Mucosa of gallbladder (tissue), 1 donor: ENCODE measurements at places on chromosomes 2 and 18. TPM values are rescaled to one million over a fixed set of nuclear protein-coding genes. Genes with fewer than 3 reads are reported as not detected.

Gene RIT2
- total RNA-seq: not detected

Gene SKA1
- total RNA-seq: 0.55 TPM

Gene BCL2
- total RNA-seq: 18.5 TPM

Gene ESPNL
- 0.49 TPM for total RNA-seq

Gene MROH2A
- 1.2 TPM for total RNA-seq

Gene TGFA
- total RNA-seq: 51.0 TPM

Gene TXNDC2
- total RNA-seq: not detected

Gene MEP1B
- total RNA-seq: 0.78 TPM

Gene SNORC
- total RNA-seq: 7.7 TPM

Gene TNFAIP6
- total RNA-seq: 1.4 TPM

Gene COL4A4
- total RNA-seq: 30.4 TPM

Gene ERFE
- total RNA-seq: 0.35 TPM

Gene ATP6V1C2
- total RNA-seq: 0.26 TPM

- no peak for DNase-seq
These were observed 262.1 kb downstream of the LPIN1 start for GRCh38 chr2:12008425-12009061.

DNA sequence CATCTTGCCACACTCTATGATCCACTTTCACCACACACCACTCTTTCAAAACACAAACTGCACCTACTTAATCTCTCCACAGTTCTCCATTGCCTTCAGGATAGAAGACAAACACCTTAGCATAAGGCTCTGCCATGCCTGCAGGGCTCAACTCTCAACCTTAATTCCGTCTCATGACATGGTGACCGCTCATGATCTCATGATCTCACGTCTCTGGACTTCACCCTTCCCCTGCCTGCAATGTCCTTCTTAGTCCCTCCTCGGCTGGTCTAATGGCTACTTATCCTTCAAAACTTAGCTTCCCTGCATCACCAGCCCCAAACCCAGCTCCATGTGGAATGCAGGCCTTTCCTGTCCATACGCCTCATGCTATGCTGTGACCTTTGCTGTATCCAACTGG, 85.3 kb downstream of the ACVR1 start:
- DNase-seq: no peak

DNA sequence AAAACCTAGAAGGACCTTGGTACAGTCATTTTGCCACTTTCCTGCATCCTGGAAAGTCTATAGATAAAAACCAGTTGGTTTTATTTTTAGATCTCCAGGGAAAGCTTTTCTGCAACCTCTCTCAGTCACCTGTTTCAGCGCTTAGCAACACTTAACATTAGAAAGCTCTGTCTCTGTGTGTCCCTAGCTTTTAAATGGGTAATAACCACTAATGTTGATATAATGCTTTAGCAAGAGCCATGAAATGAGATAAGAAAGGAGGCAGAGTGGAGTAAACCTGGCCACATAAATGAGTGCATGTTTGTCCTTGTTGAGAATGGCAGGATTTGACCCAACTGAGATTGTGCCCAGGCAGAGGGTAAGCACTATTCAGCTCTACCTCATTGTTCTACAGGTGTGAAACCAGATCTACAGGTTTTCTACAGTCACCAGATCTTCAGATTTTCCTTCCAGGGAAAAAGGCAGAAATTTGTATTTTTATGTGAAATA, 44.8 kb downstream of the MARCHF4 start:
- no peak for DNase-seq

DNA sequence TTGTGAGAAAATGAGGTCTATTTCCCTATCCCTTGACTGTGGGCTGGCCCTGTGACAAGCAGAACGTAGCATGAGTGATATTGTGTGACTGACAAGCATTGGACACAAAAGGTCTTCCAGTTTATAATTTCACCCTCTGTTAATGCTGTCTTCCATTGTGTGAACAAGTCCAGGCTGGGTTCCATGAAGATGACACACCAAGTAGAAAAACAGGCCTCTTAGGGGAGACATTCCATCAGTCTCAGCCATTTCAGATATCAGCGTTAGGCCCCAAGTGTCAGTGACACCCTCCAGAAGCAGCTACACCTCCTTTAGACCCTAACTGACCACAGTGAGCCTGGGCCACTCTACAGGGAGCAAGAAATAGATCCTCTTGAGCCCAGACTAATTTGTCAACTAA, 511.3 kb downstream of the FBXO15 start:
- DNase-seq: no peak

GRCh38 chr2:236867441-236868260, 218.0 kb upstream of the COPS8 start:
- no peak for DNase-seq

GRCh38 chr2:212994976-212995375, 156.4 kb downstream of the IKZF2 start:
- no peak for DNase-seq

GRCh38 chr2:49288113-49288705, 133.9 kb upstream of the FSHR start:
- DNase-seq: no peak

DNA sequence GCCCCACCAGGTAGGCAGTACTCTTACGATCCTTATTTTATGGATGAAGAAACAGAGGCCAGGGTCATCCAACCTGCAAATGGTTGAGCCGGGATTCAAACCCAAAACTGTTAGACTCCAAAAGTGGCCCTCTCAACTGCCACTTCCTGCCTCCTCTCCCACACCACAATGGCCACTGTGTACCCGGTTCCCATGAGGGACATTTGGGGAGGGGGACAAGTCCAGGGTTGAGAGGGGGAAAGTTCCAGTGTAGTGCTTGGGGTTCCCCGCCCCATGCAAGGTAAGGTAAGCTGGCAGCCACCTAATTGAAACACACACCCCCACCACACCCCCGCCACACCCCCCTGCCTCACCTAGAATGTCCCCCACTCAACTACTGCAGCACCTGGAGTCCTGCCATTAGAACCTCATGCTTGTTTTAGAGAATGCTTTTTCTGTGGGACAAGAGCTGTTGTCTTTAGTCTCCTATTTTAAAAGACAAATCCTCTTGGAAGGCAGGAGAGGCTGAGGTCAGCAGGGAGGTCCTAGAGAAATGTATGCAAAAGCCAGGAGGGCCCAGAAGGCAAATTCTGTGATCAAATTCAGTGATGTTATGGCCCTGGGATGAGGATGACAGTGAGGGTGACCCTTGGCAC, 145.2 kb downstream of the ZFP36L2 start:
- DNase-seq: no peak

- DNase-seq: no peak
These were observed 272.7 kb downstream of the CD226 start for GRCh38 chr18:69674966-69675365.

DNA sequence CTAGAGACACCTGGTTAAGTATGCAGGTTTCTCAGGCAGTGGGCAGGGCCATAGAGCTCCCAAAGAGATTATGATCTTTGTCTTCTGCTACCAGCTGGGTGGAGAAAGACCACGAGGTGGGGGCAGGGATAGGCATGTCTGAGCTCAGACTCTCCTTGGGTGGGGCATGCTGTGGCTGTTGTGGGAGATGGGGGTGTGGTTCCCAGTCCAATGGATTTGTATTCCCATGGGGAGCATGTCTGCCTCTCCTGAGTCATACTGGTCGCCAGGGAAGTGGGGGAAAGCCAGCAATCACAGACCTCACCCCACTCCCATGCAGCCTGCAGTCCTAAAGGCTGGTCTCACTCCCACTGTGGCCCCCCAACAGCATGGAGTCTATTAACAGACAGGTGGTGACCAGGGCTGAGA, 31.4 kb upstream of the RHOB start:
- DNase-seq: no peak

- DNase-seq: no peak
These were observed 99.2 kb downstream of the DYNAP start for GRCh38 chr18:54690198-54690597.

GRCh38 chr2:64943387-64944150, 45.6 kb upstream of the SLC1A4 start:
- DNase-seq: peak; percentile 40

DNA sequence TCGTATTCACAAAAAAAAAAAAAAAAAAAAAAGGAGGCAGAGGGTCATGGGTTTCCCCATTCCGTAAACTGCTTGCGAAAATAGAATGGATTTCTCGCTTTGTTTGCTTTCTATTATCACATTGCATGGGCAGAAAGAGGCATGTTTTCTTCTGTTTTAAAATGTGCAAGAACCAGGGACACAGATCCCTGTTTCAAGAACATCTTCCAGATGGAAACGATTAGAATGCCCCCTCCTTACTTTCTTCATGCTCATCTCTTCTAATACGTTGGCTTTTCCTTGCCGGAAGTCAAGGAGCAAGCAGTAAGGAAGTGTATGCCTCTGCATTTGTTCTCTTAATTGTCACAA, 51.0 kb upstream of the ZNF516 start:
- DNase-seq: no peak

DNA sequence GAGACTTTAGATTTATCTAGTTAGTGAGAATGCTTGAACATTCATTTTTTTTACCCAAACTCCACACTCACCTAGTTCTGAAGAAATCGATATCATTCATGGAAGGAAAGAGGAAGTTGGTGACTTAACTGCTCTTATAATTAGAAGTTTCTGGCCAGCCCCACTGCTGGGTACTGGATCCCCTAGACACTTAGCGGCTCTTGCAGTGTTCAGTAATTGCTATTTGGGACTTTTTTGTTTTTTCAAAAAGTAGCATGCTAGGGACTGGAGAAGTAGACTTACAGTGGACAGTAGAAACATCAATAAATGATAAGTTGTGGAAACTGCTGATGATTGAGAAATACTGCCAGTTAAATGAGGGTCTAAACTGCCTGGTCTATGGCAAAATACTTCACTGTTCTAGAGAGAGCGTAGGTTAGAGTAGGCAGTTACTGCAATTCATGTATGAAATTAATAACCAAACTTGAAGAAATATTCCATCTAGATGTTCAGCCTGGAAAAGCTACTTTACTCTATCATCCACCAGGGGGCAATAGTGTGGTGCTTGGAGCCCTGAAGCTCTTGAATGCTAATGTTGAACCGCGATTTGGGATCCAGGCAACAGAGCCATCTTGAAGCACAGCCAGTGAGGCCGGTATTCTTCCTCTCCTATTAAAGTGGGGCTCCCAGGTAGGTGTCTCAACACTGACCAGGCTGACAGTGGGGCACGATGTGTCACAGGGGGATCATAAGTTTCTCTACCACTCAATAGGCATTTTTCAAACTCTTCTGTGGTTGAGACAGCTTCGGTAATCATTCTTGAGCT, 146.1 kb upstream of the SESTD1 start:
- peak; percentile 16 for DNase-seq

DNA sequence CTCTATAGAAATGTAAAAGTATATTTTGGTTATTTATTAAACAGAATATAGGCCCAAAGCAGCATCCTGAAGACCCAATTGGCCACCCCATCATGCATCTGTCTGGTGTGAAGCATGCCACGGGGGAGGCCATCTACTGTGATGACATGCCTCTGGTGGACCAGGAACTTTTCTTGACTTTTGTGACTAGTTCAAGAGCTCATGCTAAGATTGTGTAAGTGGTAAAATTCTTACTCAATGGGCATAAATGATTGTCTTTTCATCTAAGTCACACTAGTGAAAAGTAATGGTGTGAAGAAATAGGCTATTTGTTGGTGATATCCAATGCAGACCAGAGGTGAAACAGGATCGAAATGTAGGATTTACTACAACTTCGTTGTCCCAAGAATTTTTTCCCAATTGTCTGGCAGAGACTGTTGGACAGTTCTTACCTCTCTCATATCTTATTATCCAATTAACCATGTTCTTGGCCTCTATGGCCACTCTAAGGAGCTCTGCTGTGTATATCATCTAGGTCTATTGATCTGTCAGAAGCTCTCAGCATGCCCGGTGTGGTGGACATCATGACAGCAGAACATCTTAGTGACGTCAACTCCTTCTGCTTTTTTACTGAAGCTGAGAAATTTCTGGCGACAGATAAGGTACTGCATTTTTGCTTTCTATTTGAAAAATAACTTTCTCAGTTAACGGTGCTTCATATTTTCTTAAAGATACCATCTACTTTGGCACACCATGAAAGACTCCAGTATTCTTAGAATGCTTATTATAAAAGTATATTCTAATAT, 35.0 kb downstream of the AOX1 start:
- DNase-seq: no peak

DNA sequence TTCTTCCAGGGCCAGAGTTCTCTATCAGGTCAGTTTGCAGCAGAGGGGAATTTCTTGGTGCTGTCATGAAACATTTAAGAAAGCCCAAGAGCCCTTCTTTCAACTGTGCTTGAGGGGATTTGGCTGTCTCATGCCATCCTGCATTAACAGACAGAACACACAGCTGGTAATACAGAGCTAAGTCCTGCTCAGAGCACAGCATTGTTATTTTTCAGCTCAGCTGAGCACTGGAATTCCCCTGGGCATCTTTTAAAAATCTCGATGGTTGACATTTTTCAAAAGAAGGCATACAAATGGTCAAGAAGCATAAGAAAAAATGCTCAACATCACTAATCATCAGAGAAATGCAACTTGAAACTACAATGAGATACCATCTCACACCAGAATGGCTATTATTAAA, 14.9 kb upstream of the IL1R2 start:
- DNase-seq: no peak

- no peak for DNase-seq
These were observed 42.5 kb downstream of the SPATS2L start for GRCh38 chr2:200348897-200349563.

- no peak for DNase-seq
These were observed 30.7 kb upstream of the ERCC3 start for GRCh38 chr2:127324635-127325034.

GRCh38 chr18:57655740-57656139, 34.1 kb upstream of the NARS1 start:
- DNase-seq: no peak

DNA sequence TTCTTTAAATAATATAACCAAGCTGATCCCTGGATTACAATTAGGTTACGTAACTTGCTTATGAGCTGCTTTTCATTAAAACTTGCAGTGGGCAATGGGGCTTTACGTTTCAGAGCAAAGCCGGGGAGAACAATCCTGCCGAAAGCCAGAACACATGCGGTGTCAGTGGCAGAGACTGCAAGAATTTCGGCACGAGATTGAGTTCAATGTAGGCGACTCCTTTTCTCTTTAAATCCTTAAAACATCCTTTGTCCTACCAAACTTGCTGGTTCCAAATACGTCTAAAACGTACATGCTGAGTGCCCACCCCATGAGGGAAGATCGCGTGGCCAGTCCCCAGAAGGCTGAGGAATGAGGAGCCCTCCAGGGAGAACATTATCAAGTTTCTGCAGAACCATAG, 36.8 kb upstream of the NCOA1 start:
- DNase-seq: no peak

DNA sequence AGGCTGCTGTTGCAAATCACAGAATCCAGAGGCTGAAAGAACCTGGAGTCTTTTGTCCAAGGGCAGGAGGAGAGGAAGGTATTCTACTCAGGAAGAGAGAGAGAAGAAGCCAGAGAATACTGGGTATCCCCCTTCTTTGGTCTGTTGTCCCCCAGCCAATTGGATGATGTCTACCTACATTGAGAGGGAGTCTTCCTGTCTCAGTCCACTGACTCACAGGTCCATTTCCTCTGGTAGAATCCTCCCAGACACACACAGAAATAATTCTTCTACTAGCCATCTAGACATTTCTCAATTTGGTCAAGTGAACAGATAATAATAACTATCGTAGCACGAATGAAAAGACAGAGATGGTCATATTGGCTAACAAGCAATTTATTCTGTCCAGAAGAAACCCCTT, 416.4 kb upstream of the UBE2E3 start:
- DNase-seq: no peak

GRCh38 chr2:2036686-2037085, 292.4 kb upstream of the PXDN start:
- no peak for DNase-seq

GRCh38 chr2:10883066-10883465, 28.7 kb upstream of the KCNF1 start:
- no peak for DNase-seq
